ENCODE measurements at places on chromosomes 1 and 21.

GRCh38 chr21:44086636-44087425, 20.4 kb upstream of the PWP2 start:
- no peak for DNase-seq

GRCh38 chr21:31670070-31670469, 10.6 kb downstream of the SOD1 start:
- no peak for DNase-seq

DNA sequence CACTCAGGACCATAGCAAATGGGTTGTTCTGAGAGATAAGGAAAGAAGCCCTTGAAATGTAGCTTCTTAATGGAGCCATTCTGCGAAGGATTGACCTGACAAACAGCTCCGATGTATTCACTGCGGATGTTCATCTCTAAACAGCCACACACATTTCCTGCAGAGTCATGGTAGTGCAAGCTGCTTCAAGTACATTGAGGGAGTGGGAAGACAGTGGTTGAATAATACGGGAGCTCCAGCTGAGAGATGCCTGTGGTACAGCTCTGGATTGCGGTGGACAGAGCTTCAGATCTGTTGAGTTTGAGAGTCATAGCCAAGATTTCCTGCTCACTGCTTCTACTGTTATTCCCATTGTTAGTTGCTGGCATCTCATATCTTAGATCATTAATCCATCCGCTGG, 86.6 kb downstream of the ZBTB18 start:
- DNase-seq, result no peak

DNA sequence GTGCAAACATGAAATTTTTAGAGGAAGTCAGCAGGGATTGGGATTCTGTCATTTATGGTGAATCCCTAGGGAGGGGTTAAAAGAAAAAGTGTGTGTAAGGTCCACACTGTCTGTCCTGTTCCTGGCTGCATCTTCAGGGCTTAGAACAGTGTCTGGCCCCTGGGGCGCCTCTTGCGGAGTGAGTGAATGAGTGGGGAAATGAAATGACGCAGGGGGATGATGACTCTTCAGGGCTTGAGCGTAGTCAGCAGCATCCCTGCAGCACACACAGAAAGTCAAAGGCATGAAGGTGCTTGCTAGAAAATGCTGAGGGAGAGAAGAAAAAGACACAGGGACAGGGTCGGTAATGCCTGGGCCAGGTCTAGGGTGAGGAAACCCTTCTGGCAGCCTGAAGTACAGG, 57.8 kb downstream of the PGBD5 start:
- DNase-seq, result no peak

- no peak for DNase-seq
Observed at GRCh38 chr1:43533584-43533983, 2.9 kb downstream of the PTPRF start.

DNA sequence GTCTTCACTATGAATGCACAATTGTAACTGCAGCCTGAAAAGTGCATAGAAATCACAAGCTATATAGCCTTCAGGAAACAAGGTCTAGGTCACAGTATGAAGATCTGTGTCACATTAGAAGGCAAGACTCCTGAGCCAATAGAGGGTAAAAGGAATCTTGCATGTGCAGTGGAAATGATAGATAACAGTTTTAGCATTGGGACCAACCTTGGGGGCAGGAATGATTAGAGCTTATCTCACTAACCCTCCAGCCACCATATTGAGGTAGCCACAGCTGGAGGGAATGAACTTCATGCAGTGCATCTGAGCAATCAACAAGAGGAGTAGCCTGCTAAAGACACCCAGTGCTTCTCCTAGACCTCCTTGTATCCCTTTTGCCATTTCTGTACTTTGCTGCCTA, 390.1 kb downstream of the LTN1 start:
- DNase-seq, result no peak

GRCh38 chr1:224880593-224881307, 48.7 kb upstream of the DNAH14 start:
- no peak for DNase-seq
